ENCODE measurements at places on chromosomes 3 and 15. TPM values are rescaled to one million over a fixed set of nuclear protein-coding genes. Genes with fewer than 3 reads are reported as not detected.

The SLC28A2 gene
- not detected for total RNA-seq

- DNase-seq, result no peak
- peaks cover 19% of the 10 kb centered on the region for H3K4me1 ChIP-seq
- H3K27me3 ChIP-seq, result no peaks in the 10 kb centered on the region
Measured at GRCh38 chr15:34240537-34240936, 15.7 kb downstream of the EMC4 start.

GRCh38 chr3:184472723-184473428, 88.7 kb upstream of the EPHB3 start:
- DNase-seq, result no peak
- no peaks in the 10 kb centered on the region for H3K27me3 ChIP-seq
- H3K4me1 ChIP-seq, result peaks cover 13% of the 10 kb centered on the region
- H3K4me3 ChIP-seq, result no peak overlapping the region
- no peaks in the 10 kb centered on the region for H3K36me3 ChIP-seq
- H3K27ac ChIP-seq, result no peak overlapping the region

DNA sequence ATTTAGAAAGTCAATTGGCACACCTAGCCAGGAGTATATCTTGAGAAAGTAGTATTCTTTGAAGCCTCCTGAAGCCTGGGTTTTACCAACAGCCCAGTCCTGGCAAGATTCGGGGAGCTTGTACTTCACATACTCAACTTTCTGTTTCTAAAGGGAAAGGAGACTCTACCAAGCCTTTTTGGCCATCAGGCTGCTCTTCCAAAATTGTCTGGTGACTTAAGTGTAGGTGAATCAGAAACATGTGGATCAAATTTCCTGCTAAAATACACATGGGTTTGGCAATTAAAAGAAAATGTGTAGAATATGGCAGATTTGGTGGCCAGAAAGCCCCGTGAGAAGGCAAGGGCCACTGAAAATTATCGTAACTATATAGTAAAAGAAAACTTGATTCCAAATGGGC, 15.9 kb upstream of the GREM1 start:
- no peak for DNase-seq
- H3K27me3 ChIP-seq, result no peaks in the 10 kb centered on the region
- H3K4me1 ChIP-seq, result peaks cover 4% of the 10 kb centered on the region
- H3K27ac ChIP-seq, result no peak overlapping the region
- no peaks in the 10 kb centered on the region for H3K36me3 ChIP-seq
- no peak overlapping the region for H3K4me3 ChIP-seq

DNA sequence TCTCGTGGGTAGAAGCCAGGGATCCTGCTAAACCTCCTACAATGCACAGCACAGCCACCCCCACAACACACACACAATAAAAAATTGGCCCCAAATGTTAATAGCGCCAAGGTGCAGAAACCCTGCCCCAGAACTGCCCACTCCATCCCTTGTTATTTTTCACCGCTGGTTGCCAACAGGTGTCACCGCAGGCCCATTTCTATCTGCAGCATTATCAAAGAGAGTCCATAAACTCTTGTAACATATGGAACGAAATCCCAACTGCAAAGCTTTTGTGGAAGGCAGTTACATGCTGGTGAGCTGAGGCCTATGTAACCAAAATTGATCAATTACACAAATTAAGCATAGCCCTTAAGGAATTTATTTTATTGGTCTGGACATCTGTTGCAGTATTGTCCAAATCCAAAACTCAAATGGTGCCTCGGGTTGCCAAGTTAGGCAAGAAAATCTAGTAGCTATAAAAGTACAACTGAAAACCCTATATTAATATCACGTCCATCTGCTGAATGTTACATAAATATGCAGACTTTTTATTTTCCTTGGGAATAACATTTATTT, 66.2 kb downstream of the SAMMSON start:
- H3K27me3 ChIP-seq, result no peaks in the 10 kb centered on the region
- H3K36me3 ChIP-seq, result no peaks in the 10 kb centered on the region
- H3K4me1 ChIP-seq, result no peaks in the 10 kb centered on the region
- no peak overlapping the region for H3K4me3 ChIP-seq
- no peak overlapping the region for H3K27ac ChIP-seq

The LSG1 gene
- 20.6 TPM for total RNA-seq

- H3K27ac ChIP-seq, result no peak overlapping the region
- H3K4me1 ChIP-seq, result no peaks in the 10 kb centered on the region
- no peak overlapping the region for H3K4me3 ChIP-seq
- DNase-seq, result no peak
Measured at GRCh38 chr3:101091489-101091888, 98.3 kb upstream of the ABI3BP start.

The HTR3E gene
- not detected for total RNA-seq

The GOLGA8H gene
- total RNA-seq, result not detected

DNA sequence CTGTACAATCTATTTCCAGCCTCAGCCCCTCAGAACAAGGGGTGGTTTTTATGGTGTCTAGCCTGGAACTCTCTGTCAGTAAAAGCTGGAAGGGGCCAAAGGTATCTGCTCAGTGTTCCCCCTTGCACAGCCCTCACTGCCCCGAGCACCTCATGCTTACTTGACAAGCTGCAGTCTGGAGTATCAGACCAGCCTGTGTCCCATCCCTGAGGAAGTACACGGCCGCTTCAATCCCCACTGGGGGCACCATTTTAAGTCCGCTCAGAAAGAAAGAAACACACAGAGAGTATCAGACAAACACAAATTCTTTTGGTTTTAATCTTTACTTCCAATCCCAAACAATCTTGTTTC, 32.4 kb downstream of the UMPS start:
- H3K4me3 ChIP-seq, result no peak overlapping the region
- H3K27ac ChIP-seq, result no peak overlapping the region
- H3K36me3 ChIP-seq, result peaks cover 15% of the 10 kb centered on the region
- no peak for DNase-seq

DNA sequence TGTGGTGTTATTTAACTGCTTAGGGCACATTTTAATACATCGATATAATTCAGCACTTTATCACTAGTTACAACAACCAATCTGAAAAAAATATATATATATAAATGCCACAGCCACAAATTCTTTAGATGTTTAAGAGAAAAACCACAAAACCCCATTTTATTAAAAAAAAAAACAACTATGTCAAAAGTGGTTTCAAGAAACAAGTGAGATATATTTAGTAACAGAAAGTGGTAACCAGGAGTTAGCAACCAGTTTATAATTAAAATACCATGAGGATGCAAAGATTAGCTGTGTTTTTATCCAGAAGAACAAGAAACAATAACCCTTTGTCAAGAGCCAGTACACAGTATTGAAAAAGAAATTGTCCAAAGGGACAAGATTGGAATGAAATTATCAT, 14.8 kb upstream of the DIPK2A start:
- no peaks in the 10 kb centered on the region for H3K27me3 ChIP-seq
- no peaks in the 10 kb centered on the region for H3K36me3 ChIP-seq
- no peak overlapping the region for H3K27ac ChIP-seq
- no peaks in the 10 kb centered on the region for H3K4me1 ChIP-seq
- no peak for DNase-seq

- DNase-seq, result no peak
- no peaks in the 10 kb centered on the region for H3K4me1 ChIP-seq
- no peaks in the 10 kb centered on the region for H3K36me3 ChIP-seq
- no peak overlapping the region for H3K4me3 ChIP-seq
- H3K27ac ChIP-seq, result no peak overlapping the region
Measured at GRCh38 chr3:133486658-133487057, 86.8 kb downstream of the BFSP2 start.

The HRG gene
- total RNA-seq, result not detected

Measured in SJSA1 (cell line).